ENCODE measurements at places on chromosomes 4 and X.

- DNase-seq: peak; percentile 65
These were observed 442 bp upstream of the MCUB start for GRCh38 chr4:109559625-109559982.

DNA sequence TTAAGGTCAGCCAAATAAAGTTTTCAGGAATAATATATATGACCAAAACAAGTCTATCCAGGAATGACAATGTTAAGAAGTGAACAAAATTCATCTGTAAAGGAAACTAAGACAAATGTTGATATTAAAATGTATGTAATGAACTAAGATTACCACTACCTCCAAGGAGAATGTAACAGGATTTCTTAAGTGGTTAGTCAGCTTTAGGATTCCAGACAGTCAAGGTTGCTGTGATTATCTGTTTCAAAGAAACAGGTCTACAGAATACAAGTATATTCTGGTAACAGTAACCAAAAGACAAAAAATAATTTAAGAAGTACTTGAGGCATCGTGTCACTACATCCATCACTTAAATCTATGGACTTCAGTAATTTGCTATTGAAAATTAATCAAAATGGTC, 172.8 kb downstream of the SCFD2 start:
- DNase-seq: no peak

GRCh38 chrX:114201622-114202021, 382.3 kb upstream of the HTR2C start:
- no peak for DNase-seq

GRCh38 chr4:67055319-67055718, 490.0 kb downstream of the CENPC start:
- peak; percentile 33 for DNase-seq

DNA sequence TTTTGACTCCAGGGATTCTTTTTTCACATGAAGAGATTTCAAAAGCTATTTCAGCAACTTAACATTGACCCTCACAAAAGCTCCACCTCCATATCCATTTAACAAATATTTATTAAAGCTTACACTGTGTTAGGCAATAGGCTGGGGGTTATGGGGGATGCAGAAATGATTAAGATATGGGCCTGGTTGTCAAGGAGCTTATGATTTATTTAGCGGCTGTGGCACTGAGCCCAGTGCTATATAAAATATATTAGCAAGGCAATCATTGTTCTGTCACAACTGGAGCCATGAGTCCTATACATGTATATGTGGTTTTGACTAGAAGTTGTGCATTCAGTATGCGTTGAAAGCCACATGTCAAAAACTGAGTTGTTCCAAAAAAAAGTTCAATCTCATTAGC, 131.1 kb downstream of the GPC3 start:
- DNase-seq: no peak

Measured in NCI-H69 (cell line).